ENCODE measurements at places on chromosomes 5 and 9.

GRCh38 chr5:73469878-73470277 lies 21.3 kb upstream of the FOXD1 start:
- DNase-seq: no peak

DNA sequence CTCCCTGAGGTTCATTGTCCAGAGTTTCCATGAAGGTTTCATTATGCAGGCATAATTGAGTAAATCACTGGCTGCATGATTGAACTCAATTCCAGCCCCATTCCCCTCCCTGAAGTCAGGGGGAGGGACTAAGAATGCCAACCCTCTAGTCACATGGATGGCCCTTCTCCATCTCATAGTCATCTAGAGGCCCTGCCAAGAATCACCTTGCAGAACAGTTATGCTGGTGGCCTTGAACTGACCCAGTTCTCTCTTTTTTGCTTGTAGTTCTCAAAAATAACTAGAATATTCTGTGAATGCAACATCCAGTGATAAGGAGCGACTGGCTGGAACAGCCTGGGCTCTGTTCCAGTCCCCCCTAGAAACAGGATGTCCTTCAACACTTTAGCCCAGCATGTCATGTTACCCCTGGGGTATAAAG lies 31.7 kb downstream of the SLC35A4 start:
- peak; percentile 13 for DNase-seq

GRCh38 chr9:4962085-4962484 lies 23.0 kb upstream of the JAK2 start:
- DNase-seq: no peak

DNA sequence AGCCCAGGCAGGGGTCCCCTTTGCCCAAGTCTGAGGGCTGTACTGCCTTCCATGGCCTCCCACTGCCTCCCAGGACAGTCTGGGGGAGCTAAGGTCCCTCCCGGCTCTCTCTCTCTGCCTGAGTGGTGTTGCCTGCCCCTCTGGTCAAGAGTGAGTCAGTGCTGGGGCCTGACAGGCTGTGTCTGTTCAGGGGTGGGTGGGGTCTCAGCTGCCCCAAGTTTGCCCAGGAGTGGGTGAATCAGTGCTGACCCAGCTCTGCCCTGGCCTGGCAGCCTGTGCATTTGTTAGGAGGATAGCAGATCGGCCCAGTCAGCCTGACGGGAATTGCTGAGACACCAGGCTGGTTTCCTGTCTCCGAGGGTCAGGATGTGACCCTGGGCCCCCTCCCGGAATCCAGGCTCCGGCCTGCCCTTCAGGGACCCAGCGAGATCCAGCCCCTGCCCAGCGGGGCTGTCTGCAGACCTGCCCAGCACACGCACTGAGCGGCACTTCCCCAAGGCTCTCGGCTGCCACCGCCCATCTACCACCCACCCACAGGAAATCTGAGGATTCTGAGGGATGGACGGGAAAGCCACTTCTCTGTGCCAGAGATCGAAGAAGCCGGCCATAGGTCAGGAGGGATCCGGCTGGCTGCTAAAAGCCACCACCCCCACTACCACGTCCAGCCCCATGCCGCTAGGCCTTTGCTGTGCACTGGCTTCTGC lies 15.9 kb downstream of the ENG start:
- no peak for DNase-seq

- no peak for DNase-seq
These were observed 1542.2 kb upstream of the CDH9 start for GRCh38 chr5:28580616-28581015.
